ENCODE measurements at places on chromosomes 1 and 21.

- DNase-seq = no peak
Measured at GRCh38 chr1:27689423-27690173, 17.6 kb upstream of the IFI6 start.

- no peak for DNase-seq
Measured at GRCh38 chr21:42542596-42542995, 28.9 kb downstream of the SLC37A1 start.

- DNase-seq = no peak
Measured at GRCh38 chr21:34800797-34801518, 132.2 kb downstream of the CLIC6 start.

GRCh38 chr1:173365341-173365740 is 111.8 kb upstream of the PRDX6 start:
- DNase-seq = no peak

DNA sequence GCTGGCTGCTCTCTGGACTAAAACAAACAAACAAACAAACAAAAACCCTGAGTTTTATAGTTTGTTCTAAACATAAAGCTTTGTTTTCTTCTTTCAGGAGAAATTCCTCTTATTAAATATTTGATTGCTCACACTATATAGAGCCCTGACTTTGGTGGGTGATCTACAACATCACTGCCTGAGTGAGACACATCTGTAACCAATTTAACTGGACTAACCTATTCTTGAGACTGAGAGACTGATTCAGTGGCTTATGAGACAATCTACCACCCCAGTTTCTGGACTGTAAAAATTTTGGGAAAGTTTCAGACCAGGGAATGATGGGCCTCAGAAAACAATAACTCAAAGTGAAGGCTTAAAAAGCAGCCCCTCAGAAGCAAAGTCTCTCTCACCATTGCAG is 537.0 kb downstream of the NEGR1 start:
- no peak for DNase-seq

GRCh38 chr1:168614235-168614634 is 37.8 kb downstream of the XCL1 start:
- DNase-seq = no peak

DNA sequence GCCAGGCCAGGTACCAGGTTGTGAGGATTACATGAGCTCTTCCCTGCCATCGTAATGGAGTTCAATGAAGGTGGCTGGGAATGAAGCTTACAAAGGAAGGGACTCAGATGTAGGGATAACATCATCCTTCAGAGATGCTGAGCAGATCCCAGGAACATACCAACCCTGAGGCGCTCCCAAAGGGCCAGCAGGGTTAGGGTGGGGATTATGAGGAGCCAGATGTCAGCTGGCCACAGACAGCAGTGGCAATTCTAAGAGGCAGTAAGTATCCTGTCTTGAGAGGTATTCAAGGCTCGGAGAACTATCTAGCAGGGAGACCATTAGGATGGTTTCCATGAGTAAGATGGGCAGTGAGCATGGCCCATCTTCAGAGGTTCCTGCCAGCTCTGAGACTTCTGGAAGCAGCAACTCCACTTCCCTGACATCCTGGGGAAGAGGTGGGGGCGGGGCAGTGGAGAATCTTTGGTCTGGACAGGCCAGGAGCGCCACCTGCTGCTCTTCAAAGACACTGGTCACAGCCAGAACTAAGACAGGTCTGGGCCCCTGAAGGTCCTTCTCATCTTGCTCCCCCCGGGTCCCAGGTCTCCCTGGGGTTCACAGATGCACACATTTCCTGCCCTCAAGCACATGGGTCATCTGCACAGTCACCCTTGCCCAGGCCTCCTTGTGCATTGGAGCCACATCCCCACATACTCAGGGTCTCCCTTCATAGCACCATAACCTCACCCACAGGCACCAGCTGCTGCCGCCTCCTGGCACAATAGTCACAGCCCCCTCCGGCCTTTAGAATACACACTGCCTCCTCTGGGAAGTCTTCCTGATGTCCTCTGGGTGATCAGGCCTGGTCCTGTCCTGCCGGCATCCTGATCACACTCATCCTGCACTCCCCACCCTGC is 2.7 kb upstream of the SDC3 start:
- DNase-seq = peak; percentile 17

DNA sequence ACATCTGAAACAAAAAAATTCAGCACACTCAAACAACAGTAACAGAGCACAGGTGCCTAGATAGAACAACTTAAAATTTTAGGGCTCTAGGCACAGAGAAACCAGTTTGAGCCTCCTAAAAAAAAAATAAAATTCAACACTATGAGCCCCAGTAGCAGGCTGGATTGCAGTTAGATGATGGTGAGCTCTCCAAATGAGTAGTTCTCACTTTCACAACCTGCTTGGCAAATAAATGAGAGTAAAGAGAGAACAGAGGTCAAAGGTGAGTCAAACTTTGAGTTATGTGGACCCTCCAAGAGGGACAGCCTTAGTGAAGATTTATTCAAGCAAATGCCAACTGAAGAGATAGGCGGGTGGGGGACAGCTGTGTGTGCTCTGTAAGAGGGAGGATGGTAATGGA is 3.6 kb downstream of the BEND5 start:
- DNase-seq = no peak

GRCh38 chr1:23273450-23274133 is 56.3 kb upstream of the HTR1D start:
- DNase-seq = no peak

DNA sequence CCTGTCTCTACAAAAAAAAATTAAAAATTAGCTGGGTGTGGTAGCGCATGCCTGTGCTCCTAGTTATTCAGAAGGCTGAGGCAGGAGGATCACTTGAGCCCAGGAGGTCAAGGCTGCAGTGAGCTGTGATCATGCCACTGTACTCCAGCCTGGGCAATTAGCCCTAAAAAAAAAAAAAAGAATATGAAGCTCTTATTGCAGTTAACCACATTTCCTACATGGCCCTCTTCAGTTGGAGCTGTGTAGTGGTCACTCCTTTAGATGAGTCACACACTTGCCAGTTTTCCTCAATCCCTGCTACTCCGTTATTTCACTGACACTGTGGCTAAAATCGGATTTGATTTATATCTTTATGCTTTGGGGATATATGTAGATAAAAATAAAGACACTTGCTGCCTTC is 11.8 kb downstream of the NFYC start:
- no peak for DNase-seq

- no peak for DNase-seq
Measured at GRCh38 chr1:59092126-59092525, 204.8 kb upstream of the FGGY start.

DNA sequence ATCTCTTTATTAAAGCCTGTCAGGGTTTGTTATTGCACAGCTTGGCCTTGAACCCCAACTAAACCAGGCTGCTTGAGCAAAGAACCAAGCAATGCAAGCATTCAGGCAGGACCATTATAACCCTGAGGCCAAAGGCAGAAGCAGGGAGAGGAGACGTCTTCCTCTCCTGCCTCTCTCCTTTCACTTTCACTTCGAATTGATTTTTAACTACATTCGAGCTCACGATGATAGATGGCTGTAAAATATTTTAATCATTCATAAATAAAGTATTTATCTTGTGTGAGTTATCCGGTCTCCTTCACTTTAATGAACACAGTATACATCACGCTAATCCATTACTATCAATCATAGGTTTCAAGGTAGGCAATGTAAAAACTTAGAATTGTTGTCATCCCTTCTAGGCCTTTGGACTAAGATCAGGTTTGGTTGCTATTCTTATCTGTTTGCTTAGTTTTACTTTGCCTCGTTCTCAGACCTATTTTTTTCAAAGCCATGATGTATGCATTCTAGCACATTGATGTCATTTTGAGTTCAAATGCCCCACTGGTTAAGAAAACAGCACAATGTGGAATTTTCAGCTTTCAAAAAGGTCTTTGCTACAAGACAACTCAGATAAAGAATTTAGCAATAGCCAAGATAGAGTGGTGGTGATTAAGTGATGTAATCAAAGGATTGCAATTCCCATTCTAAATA is 480.2 kb upstream of the RUNX1 start:
- DNase-seq = no peak

DNA sequence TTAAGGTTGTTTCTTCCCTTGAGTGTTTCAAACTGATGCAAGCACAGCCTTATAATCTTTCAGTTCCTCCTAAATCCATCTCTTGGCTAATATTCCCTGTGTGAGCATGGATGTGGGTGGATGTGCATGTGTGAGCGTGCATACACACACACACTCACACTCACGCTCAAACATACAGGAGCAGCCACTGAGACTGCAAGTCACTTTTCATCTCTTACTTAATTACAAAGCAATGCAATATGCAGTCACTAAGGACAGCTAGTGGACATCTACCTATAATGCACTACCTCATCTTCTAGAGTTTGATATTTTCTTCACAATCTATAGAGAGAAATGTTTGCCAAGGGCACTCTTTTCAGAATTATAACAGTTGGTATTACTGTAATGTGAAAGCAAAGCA is 1.4 kb downstream of the ESRRG start:
- no peak for DNase-seq

- DNase-seq = peak; percentile 36
Measured at GRCh38 chr21:34603002-34603709, 11.8 kb downstream of the RCAN1 start.

GRCh38 chr1:206002160-206002559 is 1.0 kb downstream of the RAB7B start:
- DNase-seq = no peak

DNA sequence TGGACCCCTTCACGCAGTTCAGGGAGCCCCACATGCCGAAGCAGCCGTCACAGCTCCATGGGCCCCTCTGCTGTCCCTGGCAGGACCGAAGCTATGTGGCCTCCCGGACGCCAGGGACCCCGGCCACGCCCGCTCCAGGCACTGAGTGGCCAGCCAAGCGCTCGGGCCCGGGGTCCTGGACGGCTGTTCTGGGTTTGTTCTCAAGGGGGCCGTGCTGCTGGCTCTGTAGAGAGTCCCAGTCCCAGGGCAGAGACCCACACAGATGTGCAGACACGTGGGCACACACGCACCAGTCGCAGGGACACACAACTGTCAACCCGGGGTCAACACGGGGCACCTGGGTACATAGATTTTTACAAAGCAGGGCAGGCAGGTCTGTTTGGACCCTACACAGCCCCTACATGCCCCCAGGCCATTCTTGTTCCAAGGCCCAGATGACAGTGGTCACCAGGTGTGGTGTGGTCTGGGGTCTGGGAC is 6.7 kb downstream of the B3GALT6 start:
- no peak for DNase-seq

- no peak for DNase-seq
Measured at GRCh38 chr1:36981771-36982622, 52.3 kb downstream of the GRIK3 start.
